ENCODE measurements at places on chromosomes 16 and 17.

- no peak for DNase-seq
Measured at GRCh38 chr17:57705921-57706695, 39.0 kb downstream of the CCDC182 start.

GRCh38 chr16:88467541-88467944, 14.5 kb downstream of the ZFPM1 start:
- no peak for DNase-seq

GRCh38 chr16:17853958-17854357, 383.2 kb upstream of the XYLT1 start:
- DNase-seq = no peak

GRCh38 chr17:80989586-80989913, 2.1 kb upstream of the CHMP6 start:
- no peak for DNase-seq

- DNase-seq = no peak
Measured at GRCh38 chr17:13702266-13702665, 100.5 kb upstream of the HS3ST3A1 start.

DNA sequence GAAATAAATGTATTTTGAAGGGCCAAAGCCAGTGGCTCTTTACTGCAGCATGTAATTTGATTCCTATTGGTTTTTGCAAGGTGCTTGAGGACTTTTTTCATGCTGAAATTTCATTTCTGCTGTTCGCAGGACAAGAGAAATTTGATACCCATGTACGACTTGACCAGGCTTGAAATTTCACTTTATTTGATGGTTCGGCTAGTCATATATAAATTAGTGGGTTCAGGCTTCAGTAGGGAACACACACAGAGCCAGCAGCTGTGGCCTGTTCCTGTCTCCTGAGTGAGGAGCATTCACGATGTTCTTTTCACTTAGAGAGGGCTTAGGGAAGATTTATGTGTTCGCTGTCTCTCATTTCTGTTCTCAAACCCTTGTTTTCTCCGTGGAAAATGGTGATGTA, 258.4 kb upstream of the CACNG5 start:
- no peak for DNase-seq

GRCh38 chr16:57348327-57348726, 10.3 kb upstream of the CCL22 start:
- no peak for DNase-seq

DNA sequence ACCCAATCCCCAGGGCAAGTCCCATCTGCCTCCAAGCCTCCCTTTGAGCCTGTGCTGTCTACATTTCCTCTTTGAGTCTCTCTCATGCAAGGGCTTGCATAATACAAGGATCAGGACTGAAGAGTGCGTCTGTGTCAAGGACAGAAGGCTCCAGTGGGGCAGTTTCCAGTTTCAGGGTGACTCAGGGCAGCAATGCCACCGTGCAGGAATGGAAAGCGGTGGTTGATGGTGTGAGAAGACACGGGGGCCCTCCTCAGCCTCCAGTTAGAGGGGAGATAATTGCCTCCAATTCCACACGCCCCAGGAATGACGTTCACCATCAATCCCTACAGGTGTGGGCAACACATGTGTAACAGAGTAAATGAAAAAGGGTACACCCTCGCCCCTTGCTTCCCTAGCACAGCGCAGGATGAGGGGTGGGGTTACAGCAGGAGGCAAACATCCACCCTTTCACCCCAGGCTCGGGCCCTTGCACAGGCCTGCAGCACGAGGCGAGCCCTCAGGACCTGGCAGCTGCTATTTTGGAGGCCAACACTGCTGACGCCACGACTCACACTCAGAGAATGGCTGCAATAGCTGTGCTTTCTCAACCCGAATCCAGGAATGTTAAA, 24.8 kb upstream of the SLC25A19 start:
- no peak for DNase-seq

GRCh38 chr17:71905376-71906031, 215.3 kb upstream of the SOX9 start:
- DNase-seq = no peak

GRCh38 chr17:66406701-66407644, 104.6 kb downstream of the PRKCA start:
- no peak for DNase-seq

DNA sequence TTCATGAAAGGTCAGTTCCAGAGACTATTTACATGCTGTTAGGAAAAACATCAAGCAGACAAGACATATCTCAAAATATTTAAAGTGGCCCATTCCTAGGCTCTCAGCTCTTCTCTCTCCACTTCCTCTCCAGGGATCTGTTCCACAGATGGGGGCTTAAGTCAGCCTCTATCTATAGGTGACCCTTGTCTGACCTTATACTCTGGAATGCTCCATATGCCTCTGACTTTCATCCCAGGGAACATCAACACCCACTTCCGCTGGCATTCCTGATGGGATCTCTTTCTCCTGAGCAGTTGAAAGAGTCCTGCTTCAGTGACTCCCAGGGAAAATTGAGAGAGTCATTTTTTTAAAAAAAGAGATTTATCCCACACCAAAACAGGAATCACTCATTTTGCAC, 11.5 kb upstream of the WIPI1 start:
- no peak for DNase-seq

DNA sequence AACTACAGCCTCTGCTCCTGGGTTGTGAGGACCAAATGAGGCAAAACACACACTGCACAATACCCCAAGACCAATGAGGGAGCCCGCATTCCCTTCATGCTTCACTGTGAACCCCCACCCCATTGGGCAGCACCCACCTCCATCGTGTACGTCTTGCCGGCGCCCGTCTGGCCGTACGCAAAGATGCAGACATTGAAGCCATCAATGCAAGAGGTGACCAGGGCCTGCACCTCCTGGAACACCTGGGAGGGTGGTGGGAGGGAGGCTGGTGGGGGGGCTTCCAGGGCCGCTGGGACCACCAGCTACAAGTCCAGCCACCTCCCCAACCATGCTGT, 28.4 kb downstream of the KATNB1 start:
- no peak for DNase-seq

GRCh38 chr16:27318392-27319256, 4.8 kb downstream of the IL4R start:
- DNase-seq = no peak

GRCh38 chr16:85253084-85253941, 141.0 kb upstream of the CIBAR2 start:
- DNase-seq = no peak

GRCh38 chr16:31875112-31875803, 1.7 kb downstream of the ZNF267 start:
- DNase-seq = no peak

- peak; percentile 86 for DNase-seq
Measured at GRCh38 chr17:31318298-31318801, 3.1 kb downstream of the EVI2A start.

DNA sequence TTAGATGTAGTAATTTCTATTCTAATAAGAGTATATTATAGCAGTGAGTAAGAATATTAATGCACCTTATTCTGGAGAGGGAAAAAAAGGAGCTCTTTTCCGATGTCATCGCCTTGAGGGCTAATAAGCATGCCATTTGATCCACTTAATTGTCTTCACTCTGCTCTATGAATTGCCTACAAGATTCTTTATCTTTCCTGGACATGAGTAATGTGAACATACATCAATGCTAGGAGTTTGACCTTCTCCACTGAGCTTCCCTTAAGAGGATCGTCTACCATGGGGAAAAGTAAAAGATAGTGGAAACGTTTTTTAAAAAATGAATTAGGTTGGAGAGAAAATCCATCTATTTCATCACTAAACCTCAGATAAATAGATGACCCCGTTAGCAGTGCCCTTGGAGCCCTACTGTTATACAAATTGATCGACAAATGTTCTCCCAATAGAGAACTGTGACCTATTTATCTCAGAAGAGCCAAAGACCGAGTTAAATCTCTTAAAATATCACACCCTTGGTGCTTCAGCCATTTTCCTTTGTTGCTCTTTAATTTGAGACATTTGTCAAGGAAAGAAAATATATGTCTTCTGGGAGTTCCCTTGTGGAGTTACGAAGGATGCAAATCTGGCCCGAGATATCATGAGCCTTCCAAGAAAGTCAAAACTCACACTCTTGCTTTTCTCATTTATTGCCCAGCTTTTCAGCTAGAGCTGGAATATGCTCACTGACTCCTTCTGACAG, 898.5 kb downstream of the KCNJ2 start:
- no peak for DNase-seq

DNA sequence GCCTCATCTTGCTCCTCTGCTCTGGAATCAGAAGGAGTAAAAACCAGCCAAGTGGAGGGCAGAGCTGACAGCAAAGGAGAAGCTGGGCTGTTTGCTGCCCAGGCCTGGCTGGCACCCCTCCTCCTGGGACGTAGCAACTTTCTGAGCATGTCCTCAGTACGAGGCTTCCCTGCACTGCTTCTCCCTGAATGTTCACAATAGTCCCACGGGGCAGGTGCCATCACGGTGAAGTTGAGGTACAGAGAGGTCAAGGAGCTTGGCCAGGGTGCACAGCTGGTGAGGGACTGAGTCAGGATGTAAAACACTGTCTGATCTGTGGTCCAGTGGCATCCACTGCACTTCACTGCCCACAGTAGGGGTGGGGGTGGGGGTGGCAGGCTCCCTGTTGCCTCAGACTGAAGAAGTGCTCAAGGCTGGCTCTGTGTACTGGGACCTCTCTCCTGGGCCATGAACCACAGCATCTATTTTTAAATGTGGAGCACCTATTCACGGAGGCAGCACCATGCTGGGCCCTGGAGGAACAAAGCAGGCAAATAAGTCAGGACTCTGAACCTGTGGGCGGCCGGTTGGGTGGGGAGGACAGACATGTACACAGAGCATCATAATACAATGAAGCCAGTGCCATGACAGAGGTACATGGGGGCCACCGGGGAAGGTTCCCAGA, 369.5 kb downstream of the SEC14L1 start:
- DNase-seq = no peak

GRCh38 chr16:57019746-57020145, 30.4 kb downstream of the NLRC5 start:
- no peak for DNase-seq

DNA sequence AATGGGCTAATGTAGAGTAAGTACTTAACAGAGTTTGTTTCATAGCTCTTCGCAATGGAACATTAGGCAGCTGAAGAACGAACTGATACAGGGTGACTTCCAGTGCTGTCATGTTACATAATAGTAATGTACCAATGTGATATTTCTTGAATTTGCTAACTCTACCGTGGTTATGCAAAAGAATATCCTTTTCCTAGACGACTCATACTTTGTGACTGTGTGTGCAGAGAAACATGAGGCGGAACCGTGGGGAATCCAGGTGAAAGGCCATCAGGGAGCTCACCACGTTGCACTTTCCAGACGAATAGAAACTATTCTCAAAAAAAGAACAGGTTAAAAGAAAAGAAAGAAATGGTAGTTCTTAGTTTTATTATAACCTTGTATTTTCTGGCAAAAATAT, 13.2 kb downstream of the NOB1 start:
- no peak for DNase-seq

GRCh38 chr16:19911747-19912454, 27.3 kb upstream of the GPRC5B start:
- DNase-seq = no peak

DNA sequence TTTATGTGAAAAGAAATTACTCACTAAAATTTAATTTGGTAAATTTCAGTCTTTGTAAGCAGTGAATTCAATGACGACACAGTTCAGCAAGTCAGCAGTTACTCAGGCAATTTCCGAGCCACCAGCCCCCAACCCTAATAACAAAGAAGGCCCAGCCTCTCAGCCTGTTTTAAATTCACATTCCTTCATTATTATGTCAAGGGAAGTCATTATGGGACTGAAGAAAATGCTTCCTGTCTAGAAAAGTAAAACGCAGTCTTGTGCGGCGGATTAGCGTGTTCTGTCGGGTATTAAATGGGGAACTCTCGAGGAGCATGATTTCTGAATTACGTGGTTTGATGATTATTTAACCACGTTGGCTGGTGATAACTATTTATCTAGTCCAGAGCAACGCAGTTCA, 177.6 kb downstream of the AIPL1 start:
- DNase-seq = no peak

GRCh38 chr17:17422217-17422610, 54.6 kb upstream of the MED9 start:
- no peak for DNase-seq

- DNase-seq = no peak
Measured at GRCh38 chr16:68374246-68374805, 63.5 kb downstream of the PRMT7 start.

GRCh38 chr17:65020284-65020683, 36.3 kb downstream of the GNA13 start:
- DNase-seq = no peak

DNA sequence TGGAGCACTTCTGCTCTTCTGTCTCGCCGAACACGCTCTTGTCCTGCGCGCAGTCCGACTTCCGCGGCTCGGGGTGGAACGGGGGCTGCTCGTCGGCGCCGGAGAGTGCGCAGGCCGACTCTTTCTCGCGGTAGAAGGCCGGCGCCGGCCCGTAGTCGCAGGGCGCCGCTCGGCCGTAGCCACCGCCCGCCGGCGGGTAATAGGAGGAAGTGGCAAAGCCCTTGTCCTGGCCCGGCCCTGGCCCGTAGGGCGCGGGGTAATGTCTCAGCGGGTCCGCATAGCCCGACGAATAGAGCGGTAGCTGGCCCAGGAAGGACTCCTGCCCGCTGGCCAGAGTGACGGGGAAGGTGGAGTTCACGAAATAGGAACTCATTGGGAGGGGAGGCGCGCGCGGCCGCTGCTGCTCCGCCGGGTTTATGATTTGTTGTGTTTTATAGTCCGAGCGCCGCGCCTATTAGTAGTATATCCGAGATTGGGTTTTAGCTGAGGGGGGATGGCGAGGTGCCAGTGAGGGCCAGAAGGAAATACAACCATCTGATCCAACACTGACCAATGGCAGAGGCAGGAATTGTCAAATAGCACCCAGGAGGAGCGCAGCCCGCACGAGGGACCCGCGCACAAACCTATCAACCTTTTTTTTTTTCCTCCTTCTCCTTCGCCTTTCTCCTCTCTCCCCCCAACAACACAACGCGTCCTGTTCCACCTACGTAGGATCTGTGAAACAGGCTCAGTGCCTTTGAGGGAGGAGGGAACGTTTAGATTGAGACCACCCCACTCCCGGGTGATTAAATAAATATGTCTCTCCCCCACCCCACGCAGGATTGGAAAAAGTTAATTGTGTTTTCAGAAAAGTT, 4.4 kb upstream of the HOXB5 start:
- DNase-seq = peak; percentile 85

GRCh38 chr17:82565551-82565950, 46.0 kb downstream of the FOXK2 start:
- no peak for DNase-seq

- DNase-seq = no peak
Measured at GRCh38 chr17:6496116-6496481, 51.8 kb downstream of the PIMREG start.

GRCh38 chr17:13989138-13989537, 80.2 kb upstream of the COX10 start:
- DNase-seq = no peak

DNA sequence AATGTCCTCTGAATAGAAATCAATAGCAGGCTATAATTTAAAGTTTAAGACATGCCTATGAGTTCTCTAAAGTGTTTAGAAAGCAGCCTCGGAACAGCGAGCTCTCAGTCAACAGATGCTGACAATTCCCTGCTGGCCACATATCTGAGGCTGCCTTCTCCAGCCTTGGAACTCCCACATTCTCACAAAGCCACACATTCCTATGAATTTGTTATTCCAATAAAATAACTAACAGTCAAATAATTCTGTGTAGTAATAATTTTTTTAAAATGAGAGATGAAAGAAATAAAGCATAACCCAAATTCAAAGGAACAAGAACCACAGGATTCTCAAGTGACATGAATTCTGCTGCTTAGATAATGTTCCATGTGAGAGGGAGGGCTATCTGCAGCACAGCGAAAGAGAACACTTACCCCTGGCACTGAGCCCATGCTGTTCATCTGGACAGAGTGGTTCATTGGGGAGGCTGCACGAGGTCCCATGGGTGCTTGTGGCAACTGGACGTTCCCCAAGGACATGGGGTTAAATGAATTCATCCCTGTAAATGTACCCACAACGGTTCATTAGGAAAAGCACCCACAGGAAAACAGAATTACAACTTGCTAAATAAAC, 56.9 kb upstream of the TRAP1 start:
- no peak for DNase-seq

Data from spinal cord (tissue), 10 donors.